ENCODE measurements at places on chromosomes 12 and 14.
A peak's percentile ranks its signal among the peaks of the same experiment; 100 is the strongest.

DNA sequence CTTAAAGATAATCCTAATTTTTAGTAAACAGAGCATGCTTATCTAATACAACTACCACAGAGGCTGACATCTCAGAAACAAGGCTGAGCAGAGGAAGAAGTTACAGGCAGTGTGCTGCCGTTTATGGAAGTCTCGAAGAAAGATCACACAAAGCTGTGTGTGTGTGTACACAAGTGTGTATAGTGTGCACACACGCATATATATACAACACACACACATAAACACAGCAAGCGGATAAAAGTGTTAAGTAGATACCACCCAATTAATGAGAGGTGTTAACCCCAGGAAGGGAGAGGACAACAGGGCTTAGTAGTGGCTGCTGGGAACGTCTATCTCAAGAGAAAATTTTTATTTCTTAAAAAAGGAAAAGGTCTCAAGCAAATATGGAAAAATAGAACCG is 15.3 kb downstream of the CCDC88C start:
- no peak for DNase-seq

DNA sequence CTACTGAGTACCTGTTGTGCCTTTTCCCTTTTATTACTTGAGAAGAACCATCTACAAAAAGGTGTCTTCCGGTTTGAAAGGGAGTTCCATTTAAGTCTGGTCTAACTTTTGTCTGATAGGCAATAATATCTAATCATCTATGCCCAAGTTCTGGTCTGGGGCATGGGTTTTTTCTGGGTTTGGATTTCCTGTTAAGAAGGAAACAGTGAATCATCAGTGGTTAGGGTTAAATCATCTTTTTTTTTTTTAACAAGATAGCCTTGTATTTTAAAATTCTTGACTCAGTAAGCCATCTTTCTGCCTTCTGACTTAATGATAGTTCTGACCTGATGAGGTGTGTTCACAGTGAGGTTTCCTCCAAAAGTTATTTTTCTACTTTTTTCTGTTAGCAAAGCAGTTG is 29.3 kb upstream of the CPNE8 start:
- no peak for DNase-seq

GRCh38 chr12:119804011-119804641 is 73.0 kb downstream of the CIT start:
- peak; percentile 66 for DNase-seq

DNA sequence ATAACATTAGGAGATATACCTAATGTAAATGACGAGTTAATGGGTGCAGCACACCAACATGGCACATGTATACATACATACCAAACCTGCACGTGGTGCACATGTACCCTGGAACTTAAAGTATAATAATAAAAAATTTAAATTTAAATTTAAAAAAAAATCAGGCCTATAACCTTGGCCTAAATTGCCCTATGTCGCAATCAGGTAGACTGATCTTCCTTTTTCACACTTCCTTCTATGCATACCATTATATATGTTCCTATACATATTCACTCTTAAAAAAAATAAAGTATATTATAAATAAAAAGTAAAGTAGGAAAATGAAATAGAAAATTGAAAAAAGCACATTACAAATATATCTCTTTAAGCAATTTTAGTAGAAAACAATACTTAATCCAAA is 117.7 kb upstream of the GARIN2 start:
- DNase-seq, result no peak

- DNase-seq, result no peak
Measured at GRCh38 chr14:101226265-101226602, 322.7 kb upstream of the RTL1 start.

GRCh38 chr12:43540470-43540869 is 11.5 kb downstream of the ADAMTS20 start:
- no peak for DNase-seq

- DNase-seq, result peak; percentile 79
Measured at GRCh38 chr14:21106498-21107282, 5.8 kb downstream of the TMEM253 start.

DNA sequence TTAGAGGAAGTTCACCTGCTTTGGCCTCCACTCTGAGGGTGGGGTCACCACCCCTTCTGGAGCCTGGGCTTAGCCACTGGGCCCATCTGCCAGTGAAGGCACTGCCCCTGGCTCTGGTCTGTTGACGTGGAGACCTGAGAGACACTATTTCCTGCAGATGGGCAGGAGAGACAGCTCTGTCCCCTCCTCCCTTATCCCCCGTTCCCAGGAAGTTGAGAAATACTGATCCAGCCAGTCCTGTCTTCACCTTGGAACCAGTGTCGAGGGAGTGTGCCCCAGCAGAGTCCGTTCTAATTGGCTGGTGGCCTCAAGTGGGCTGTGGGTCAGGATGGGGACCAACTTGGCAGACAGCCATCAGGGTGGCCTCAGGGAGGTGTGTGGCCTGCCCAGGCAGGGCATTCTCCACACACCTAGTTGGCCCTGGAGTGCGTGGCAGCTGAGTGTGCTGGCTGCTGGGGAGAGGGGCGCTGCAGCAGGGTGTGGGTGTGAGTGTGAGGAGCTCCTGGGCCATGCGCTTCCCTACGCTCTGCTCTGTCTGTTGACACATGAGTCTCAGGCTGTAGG is 25.4 kb downstream of the CLSTN3 start:
- peak; percentile 58 for DNase-seq

DNA sequence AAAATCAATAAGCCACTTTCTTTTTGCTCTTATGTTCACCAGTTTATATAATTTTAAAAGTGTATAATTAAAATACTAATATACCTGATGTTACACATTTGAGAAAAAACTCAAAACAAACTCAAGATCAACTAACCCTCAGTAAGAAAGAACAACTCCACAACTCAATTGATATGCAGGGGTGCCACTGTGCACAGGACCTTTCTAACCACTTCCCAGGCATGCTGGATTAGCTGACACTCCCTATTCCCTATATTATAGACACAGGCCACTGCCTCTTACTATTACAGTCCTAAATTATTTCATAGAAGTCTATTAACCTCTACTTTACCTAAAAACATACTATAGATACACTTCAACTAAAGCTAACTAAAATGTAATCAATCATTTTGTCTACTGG is 191.7 kb upstream of the KRR1 start:
- DNase-seq, result no peak

GRCh38 chr14:66530526-66530925 is 22.6 kb downstream of the GPHN start:
- no peak for DNase-seq

- DNase-seq, result no peak
Measured at GRCh38 chr12:131909081-131909751, 14.8 kb downstream of the ULK1 start.

GRCh38 chr12:120229487-120230325 is 28.8 kb upstream of the RPLP0 start:
- peak; percentile 71 for DNase-seq

DNA sequence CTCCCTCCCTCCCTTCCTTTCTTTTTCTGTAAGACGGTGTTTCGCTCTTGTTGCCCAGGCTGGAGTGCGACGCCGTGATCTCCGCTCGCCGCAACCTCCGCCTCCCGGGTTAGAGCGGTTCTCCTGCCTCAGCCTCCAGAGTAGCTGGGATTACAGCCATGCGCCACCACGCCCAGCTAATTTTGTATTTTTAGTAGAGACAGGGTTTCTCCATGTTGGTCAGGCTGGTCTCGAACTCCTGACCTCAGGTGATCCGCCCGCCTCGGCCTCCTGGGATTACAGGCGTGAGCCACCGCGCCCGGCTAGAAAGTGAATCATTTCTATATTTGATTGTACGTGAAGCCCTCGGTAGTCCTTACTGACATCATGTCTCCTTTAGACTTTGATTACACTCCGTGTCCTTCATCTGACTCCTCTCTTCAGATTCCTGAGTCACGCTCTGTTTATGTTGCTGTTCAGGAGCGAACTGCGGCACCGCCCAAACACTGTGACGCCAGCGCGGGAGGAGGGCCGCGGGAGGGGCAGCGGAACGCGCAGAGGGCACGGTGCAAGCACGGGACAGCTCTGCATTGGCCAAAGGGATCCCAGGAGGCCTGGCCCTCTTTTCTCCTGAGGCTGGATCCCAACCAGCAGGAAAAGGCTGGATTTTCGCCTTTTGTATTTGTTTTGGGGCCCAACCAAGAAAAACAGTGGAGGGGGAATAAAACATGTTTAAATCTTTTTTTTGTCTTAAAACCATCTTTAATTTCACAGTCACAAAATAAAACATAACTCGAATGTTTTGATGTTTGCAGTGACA is 538 bp upstream of the GABARAPL1 start:
- peak; percentile 100 for DNase-seq

DNA sequence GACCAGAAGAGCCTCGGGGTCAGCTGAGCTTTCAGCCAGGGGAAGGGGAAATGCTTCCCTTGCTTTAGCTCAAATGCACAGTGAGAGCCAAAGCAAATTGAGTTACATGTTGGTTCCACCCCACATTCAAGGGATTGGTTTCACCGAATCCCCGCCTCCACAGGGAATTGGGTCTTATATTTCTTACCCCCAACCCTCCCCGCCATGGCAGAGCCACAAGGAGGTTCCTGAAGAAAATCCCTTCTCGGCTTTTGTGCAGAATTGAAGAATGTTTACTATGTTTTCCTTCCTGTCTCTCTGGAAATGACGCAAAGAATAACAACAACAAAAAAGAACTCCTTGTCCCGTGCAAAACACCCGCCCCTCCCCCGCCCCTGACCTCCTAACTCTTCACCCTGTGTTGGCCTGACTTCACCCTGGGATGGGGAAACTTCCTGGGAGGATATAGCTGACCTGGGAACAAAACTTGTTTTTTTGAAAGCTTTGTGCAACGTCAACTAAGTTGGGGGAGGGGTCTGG is 21.9 kb upstream of the CIPC start:
- no peak for DNase-seq

GRCh38 chr14:91041450-91041849 is 19.0 kb downstream of the RPS6KA5 start:
- DNase-seq, result no peak

DNA sequence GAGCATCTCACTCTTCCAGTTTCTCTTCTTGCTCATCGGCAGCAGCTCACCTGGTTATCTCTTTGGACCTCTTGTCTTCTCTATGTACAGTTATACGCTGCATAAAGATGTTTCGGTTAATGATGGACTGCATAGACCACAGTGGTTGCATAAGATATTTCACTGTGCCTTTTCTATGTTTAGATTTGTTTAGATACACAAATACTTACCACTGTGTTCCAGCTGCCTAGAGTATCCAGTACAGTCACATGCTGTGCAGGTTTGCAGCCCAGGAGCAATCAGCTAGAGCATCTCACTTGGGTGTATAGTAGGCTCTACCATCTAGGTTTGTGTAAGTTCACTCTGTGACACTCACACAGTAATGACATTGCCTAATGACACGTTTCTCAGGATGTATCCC is 57.6 kb downstream of the FBXL14 start:
- DNase-seq, result no peak

DNA sequence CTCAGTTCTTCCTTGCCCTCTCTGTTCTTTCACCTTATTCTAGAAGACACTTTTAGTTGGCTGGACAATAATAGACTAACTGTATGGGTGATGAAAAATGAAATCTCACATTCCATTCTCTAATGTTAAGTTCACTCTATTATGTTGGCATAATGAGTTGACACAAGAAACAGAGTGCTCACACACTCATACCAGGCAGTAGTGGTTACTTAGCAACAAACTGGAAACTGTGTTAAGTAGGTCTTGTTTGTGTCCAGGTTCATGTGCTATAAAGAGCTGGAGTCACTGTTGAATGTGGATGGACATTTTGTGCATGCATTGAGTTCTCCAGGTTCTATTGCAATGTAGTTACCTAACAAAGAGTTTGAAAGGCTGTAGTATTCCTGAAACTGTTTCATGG is 16.9 kb upstream of the PPP4R4 start:
- no peak for DNase-seq

GRCh38 chr12:133010657-133011297 is 24.6 kb downstream of the ZNF26 start:
- no peak for DNase-seq

Data from large intestine (tissue), 12 donors.